Kidney glomerular epithelial cell (primary cell): ENCODE measurements at places on chromosomes 5 and 9.

GRCh38 chr9:110850401-110851135 lies 182.0 kb downstream of the MUSK start:
- DNase-seq = no peak

DNA sequence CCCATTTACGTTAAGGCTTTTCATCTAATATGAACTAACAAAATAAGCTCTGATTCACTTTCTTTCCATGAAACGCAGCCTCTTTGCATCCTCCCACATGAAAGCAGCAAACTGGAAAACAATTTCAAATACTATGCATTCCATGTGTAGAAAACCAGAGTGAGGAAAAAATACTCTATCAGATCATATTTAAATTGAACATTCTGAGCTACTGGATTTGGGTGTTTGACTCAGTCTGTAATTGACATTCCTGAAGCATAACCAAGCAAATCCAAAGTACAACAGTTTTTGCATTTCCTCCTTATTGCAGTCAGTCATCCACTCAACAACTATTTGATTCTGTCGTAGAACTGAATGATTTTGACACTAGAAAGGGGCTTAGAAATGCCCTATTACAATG lies 399.1 kb upstream of the NMUR2 start:
- peak; percentile 61 for DNase-seq

GRCh38 chr5:139664086-139664693 lies 16.0 kb downstream of the CXXC5 start:
- DNase-seq = no peak

- no peak for DNase-seq
Observed at GRCh38 chr9:136240941-136241340, 4.7 kb downstream of the QSOX2 start.

- no peak for DNase-seq
Observed at GRCh38 chr5:151058301-151058700, 22.5 kb downstream of the TNIP1 start.

- no peak for DNase-seq
Observed at GRCh38 chr9:112278152-112278551, 55.3 kb downstream of the PTBP3 start.

GRCh38 chr5:138605254-138605972 lies 30.2 kb upstream of the HSPA9 start:
- DNase-seq = no peak

DNA sequence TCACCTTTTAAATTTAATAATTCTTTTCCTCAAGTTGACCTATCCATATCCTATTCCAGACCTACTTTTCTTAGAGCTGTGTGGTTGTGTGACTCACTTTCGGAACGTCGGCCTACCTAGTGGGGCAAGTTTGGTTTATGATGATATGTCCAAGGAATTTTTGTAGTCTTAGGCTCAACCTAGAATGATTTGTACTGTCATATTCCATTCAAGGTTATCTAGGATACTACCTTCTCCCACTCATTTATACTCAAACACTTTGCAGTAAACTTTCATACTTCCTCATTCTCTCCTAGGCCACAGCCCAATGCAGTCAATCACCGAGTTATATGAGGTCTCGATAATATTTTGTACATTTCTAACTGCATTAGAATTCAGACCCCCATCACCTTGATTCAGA lies 61.9 kb downstream of the PIK3R1 start:
- DNase-seq = peak; percentile 86
